EH (cell line): ENCODE measurements at places on chromosomes 3 and 15.

DNA sequence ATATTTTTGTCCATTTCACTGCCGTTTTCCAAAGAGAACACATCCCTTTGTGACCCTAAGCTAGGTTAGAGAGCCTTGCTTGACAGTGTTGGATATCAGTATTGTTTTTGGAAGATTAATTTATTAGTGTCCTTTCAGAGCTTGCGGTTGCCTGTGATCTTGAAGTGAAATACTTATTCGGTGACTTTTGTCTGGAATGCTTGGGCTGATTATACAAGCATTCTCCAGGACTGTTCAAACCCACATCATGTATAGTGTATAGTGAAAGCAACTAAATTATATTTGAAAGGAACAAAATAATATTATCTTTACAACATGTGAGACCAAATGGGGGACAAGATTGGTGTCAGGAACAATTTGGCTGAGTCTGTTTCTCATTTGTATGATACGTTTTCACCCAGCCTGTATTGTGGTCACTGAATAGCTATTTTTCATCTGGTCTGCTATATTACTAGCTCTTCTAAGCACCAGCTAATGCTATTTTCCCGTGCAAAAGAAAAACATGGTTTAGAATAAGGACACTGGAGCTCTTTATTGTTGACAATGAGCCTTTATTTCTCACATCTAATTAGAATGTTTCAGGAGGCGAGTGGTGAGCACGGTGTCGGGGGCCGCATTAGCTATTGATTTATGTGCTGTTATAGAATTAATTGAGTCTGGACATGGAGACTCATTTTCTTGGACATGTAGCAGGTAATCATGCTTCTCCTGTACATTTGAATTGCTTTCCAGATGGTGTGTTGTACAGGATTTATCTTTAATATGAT lies 158.1 kb downstream of the APBA2 start:
- DNase-seq: peak; percentile 84

- no peak for DNase-seq
Measured at GRCh38 chr3:95227092-95227491, 1164.2 kb downstream of the NSUN3 start.

GRCh38 chr3:152915695-152916094 lies 80.8 kb downstream of the P2RY1 start:
- DNase-seq: no peak

DNA sequence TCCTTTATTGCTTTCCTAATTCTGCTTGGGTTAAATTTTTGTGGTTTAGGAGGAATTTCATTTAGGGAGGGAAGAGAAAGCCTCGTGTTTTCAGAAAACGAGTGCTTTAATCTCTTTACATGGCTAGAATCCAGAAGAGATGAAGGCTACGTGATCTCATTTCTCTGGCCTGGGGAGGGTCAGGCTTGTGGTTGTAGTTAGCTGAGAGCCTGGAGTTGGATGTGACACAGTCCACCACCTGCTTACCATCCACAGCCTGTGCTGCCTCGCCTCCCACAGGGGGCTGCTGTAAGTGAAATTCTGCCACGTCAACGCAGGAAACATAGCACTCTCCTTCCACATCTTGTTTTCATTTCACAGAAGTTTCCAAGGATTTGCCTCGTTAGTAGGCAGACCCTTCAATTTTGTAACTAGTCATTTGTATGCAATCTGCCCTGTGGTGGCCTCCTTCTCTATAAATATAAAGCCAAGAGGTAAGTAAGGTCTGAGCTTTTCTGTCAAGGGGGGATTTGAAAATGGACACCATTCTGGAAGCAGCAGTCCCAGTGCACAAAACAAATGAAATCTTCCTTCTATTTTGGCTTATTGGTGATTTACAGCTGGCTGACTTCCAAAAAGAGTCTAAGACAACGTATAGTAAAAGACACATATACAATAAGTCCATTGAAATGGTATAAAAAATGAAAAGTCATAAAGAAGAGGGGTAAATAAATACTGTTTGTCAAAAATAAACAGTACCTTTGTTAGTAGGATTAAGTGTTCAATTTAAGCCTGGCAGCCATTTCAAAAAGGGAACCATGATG lies 3.4 kb downstream of the GXYLT2 start:
- peak; percentile 99 for DNase-seq

DNA sequence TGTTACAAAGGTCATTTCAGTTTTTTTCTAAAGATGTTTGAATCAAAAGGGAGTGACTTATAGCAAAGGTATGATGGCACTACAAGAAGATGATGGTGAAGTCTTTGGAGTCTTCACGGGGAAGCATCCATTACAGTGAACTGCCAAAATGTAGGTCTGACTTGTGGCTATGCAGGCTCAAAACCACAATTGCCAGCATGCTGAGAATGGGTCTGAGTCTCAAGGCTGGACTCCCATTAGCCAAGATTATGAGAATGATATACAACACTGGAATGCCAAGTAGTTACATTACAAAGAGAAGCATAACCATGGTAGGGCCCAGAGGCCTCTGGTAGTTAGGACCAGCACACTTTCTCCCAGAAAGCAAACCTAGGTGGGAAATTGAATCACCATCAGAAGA lies 194.2 kb downstream of the MTHFS start:
- DNase-seq: peak; percentile 66

GRCh38 chr3:52036829-52037228 lies 19.5 kb downstream of the DUSP7 start:
- DNase-seq: no peak

- no peak for DNase-seq
Measured at GRCh38 chr3:68866157-68866556, 66.2 kb downstream of the TAFA4 start.

DNA sequence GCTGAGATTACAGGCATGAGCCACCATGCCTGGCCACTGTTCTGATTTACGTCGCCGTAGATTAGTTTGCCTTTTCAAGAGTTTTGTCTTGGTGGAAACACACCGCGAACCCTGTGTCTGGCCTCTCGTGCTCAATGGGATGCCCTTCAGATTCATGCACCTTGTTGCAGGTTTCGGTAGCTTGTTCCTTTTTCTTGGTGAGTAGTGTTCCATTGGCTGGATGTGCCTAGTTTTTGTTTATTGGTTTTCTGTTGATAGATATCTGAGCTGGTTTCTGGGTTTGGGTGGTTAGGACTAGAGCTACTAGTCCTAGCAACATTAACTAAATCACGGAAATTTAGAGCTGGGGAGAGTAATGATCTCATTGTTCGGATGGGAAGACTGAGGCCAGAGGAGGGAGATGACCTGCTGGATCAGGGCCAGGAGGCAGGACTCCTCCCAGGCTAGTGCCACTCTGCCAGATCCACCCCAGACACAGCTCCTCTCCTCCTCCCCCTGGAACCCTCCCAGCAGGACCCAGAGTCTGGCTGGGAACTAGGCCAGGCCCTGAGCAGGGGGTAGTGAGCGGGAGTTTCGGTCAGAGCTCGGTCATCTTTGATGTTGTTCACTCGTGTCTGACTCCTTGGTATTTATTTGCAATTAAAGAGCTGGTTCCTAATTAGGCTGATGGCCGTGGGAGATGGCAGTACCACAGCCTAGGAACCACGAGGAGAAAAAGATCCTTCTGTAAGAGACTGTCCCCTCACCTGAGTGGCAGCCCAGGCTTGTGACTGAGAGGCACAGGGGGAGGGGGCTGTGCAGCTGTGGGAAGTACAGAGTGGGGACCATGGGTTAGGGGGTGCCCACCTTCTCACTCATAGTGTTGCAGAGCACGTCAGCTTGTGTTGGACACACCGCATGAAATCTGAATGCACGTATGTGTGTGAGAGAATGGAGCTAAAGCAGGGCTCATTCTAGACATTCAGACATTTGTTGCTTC lies 73.4 kb downstream of the SMAD6 start:
- peak; percentile 63 for DNase-seq
